ENCODE measurements at places on chromosomes 4 and X. TPM values are rescaled to one million over a fixed set of nuclear protein-coding genes. Genes with fewer than 3 reads are reported as not detected.

- no peak for DNase-seq
Measured at GRCh38 chr4:165967486-165967885, 94.4 kb downstream of the TLL1 start.

Gene XAGE5
- total RNA-seq = not detected

- no peak for DNase-seq
Measured at GRCh38 chr4:185920171-185920570, 108.2 kb upstream of the SORBS2 start.

GRCh38 chrX:120790118-120790517 is 85.5 kb downstream of the CT47B1 start:
- peak; percentile 15 for DNase-seq

GRCh38 chr4:105671301-105671700 is 37.2 kb downstream of the INTS12 start:
- no peak for DNase-seq

Gene SLITRK4
- total RNA-seq = not detected

DNA sequence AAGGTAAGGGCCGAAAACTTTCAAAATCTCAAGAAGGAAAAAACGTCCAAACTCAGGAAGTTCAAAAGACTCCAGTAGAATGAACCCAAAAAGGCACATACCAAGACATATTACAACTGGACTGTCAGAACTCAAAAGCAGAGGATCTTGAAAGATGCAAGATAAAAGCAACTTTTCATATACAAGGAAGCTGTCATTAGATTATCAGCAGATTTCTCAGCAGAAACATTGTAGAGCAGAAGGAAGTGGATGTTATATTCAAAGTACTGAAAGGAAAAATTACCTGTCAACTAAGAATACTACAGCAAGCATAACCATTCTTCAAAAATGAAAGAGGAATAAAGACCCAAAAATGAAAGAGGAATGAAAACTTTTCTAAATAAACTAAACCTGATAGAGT is 224.9 kb downstream of the FAT4 start:
- DNase-seq = no peak
